ENCODE measurements at places on chromosomes 1 and 21.

GRCh38 chr1:75989121-75989520, 56.9 kb upstream of the ASB17 start:
- no peak for DNase-seq

- DNase-seq = no peak
Observed at GRCh38 chr1:36178471-36179219, 22.7 kb downstream of the MAP7D1 start.

- DNase-seq = no peak
Observed at GRCh38 chr1:66396212-66396890, 137.6 kb upstream of the SGIP1 start.

DNA sequence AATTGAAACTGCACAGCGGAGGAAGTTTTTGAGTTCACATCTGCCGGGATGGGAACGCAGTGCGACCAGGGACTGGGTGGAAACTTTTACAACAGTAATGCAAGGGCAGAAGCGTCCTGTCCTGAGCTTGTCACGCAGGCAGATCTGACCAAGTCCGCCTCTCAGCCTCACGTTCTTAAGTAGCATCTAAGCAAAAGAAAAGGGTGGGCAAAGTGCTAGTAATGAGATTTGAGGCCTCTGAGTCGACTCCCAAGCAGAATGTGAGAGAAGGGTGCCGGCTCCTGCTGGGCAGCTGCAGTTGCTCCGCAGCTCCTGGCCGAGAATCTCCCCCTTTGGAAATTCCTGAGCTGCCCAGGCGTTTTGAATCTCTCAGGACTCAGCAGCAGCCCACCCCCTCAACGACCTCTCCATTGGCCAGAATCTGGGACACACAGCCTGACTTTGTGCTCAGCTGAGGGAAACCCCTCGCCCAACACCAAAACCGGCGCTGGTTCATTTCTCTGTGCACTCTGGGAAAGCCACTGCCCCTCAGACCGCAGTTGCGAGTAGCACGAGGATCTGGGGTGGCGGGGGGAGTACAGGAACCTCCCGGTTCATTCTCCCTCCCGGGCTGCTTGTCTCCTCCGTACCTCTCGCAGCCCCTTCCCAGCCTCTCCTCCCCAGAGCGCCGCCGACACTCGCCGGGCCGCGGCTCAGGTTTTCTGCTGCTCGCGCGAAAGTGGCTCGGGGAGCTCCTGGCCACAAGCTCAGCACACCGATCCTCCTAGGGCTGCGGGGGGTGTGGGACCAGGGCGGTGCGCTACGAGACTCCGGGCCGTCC, 913 bp upstream of the S1PR1 start:
- DNase-seq = peak; percentile 72

DNA sequence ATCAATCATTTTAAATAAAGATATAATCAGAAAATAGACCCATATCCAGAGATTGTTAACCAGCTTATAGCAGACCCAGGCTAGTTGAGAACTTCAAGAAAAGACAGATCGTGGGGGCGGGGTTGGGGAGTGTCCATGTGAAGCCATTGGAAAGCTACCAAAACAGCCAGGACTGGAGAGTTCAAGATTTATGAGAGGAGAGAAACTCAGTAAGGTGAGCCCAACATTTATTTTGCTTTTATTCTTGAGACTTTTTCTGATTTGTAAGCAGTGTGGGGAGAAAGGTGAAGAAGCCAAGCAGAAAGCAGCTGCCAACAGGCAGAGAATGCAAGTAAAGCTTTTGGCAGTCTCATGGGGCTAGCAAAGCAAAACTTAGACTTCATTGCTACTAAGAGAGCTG, 179.9 kb downstream of the VPS13D start:
- DNase-seq = no peak

DNA sequence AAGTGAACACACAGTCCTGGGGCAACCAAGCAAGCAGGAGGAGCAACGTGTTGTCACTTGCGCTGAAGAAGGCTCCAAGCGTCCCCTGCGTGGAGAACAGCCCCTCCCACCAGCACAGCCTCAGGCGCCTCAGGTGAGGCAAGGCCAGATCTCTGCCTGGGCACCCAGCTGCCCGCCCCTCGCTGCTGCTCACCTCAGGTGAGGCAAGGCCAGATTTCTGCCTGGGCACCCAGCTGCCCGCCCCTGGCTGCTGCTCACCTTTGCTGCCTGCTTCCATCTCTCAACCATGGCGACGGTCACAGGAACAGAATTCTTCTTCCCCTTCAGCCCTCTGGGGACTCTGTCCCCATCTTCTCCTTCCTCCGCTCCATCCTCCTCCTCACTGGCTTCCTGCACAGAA, 2.4 kb downstream of the NOC2L start:
- no peak for DNase-seq

DNA sequence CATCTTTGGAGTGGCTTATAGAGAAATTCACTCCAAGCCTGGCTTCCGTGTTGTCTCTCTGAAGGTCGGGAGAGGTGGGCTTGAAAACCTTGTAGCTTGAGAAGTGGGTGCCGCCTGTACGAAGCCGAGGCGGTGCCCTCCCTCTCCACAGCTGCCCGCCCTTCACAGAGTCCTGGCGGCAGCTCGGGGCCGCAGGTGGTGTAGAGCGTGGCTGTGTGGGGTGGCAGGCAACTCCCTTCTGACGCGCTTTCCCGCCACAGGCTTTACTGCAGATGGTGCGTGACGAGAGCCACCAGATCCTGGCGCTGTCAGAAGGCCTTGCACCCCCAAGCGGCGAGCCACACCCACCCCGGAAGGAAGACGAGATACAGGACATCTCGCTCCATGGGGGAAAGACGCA, 33.1 kb upstream of the DIP2A start:
- DNase-seq = no peak

- no peak for DNase-seq
Observed at GRCh38 chr1:65724151-65724550, 68.5 kb upstream of the PDE4B start.

DNA sequence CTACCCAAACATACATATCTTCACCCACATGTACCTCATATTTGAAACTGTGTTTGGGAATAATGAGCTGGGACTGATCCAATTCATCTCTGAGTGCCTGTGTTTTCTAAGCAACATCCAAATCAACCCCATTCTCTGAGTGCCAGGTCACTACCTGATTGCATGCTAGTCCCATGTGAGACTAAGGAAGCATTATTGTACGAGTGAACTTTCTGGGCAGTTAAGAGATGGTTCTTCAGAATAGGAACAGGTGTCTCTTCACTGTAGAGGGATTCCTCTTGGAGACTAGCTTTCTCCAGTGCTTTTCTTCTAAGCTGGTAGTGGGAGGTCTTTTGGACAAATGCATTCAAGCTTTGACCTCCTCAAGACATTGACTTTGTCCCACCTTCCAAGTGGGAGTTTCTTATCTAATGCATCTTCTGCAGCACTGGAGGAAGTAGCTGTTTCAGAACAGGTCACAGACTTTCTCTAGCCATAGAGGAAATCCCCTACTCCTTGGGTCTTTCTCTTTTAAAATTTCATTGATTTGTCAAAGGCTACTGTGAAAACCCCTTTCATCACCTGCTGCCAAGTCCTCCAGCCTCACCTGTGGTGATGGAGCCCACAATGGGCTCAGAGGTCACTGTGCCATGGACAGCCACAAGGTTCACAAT, 172.0 kb upstream of the KIAA0040 start:
- no peak for DNase-seq

- DNase-seq = no peak
Observed at GRCh38 chr1:72827278-72827677, 544.9 kb upstream of the NEGR1 start.

GRCh38 chr1:179142889-179143299, 61.0 kb downstream of the TOR3A start:
- no peak for DNase-seq

GRCh38 chr1:65189576-65190115, 41.6 kb downstream of the AK4 start:
- no peak for DNase-seq

DNA sequence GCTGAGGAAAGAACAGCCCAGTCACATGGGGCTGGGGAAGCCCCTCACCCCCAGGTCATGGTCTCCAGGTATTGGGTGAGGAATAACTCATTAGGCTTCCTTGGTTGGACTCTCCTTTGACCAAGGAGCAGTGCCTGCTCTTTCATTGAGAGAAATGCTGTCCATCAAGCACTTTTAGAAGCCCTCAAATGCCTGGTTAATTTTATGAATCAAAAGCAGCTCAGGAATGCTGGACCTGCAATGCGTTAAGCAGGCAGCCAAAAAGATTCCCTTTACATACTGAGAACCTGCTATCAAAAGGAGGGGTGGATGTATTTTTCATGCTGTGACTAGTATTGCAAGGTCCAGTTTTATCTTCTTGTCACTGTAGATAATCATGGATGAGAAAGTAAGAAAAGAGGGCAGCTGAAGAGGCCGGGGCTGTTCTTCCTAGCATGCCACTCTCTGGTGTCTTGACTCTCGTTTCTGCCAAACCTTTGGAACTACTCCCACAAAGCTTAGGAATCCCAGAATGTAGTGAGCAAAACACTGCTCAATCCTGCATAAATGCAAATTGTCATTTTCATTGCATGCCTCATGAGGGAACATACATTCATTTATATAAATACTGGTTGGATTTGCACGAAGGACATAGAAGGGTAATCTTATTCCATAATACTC, 2.1 kb upstream of the CD58 start:
- no peak for DNase-seq

- DNase-seq = peak; percentile 7
Observed at GRCh38 chr21:16454399-16454798, 724.6 kb downstream of the USP25 start.

DNA sequence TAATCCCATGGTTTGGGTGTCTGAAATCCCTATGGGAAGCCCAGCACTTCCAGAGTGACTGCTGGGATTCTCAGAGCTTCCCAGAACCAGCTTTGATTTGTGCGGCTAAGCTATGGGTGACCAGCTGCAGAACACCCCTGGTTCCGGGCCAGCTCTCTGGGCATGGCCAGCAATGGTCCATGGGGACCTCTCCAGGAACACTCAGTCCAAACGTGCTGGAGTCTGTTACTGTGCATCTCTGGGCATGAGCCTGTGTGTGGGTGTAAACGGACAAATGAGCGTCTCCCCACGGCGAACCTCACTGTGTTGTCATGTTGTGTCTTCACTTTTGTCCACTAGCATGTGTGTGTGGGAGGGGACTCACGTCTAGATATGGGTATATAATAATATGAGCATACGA, 54.4 kb downstream of the MAB21L3 start:
- DNase-seq = no peak

- no peak for DNase-seq
Observed at GRCh38 chr1:181383695-181384094, 99.6 kb upstream of the CACNA1E start.
